Nephron progenitor cell (in vitro differentiated cells): ENCODE measurements at places on chromosomes 4 and X.

DNA sequence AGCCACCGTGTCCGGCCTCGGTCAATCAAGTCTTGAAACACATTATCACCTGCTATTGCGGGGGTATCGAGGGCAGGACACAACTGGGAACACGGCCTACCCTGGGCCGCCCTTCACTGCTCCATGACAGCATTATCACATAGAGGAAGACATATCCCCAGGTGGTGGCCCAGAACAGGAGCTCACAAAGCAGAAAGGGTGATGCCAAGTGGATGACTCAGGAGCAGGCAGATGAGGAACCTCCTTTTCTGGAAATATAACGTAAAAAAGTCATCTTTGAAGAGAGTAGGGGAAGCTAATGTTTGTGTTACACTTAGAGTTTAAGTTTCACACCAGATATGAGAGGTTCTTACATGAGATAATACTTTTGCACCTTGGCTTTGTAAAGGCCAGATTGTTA lies 5.3 kb upstream of the SUPT20HL1 start:
- DNase-seq: no peak

- DNase-seq: no peak
These were observed 200.4 kb downstream of the ADGRL3 start for GRCh38 chr4:61400439-61401038.

DNA sequence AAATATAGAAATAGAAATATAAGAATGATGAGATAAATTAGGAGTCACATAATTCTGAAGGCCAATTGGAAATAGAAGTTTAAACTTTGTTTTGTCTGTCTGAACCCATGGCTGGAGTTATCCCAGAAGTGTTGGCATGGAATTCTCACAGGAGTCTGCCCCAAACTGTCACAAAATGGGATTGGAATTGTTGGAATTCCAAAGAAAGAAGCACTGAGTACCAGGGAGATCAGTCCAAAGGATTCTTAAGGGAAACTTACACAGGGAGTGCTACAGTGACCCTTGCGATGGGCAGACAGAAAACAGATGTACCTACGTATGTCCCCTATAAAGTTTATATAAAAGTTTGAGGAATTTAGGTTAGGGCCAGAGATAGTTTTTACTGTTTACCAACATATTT lies 1607.7 kb downstream of the ARAP2 start:
- DNase-seq: no peak

- no peak for DNase-seq
These were observed 15.1 kb downstream of the RAPGEF2 start for GRCh38 chr4:159117968-159118367.

- no peak for DNase-seq
These were observed 579.4 kb downstream of the GRXCR1 start for GRCh38 chr4:43471950-43472349.

DNA sequence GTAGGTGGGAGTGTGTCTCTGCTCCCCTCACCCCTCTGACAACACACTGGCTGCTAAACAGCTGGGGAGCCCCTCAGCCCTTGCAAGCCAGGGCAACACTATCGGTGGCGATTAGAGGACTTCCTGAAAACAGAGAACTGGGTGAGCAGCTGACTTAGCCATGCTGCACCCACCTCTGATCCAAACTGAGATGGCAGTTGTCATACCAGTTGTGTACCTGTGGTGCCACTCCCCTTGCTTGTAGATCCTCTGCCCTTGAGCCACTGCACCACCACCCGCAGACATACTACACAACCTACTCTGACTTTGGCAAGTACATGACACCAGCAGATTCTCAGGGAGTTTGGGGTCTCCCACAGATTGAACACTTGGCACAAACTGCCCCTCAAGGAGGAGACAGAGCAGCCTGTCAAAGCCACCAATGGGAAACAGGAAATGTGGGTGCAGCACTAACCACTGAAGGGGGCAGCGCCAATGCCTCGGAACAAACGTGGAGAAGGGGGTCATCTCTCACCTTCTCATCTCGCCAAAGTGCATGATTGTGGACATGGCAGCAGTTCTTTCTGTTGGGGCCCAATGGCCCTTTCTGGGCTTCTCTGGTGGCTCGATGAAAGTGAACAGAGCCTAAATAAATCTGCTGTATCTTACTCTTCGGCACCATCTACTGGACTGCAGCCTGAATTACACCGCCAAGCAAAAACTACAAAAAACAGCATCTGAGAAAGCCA lies 119.8 kb downstream of the NEK1 start:
- DNase-seq: peak; percentile 20
